Activated CD8-positive, alpha-beta memory T cell treated with anti-CD3 and anti-CD28 coated beads for 48 hours (primary cell): ENCODE measurements at places on chromosomes 6 and 20.

GRCh38 chr6:117933471-117933870 lies 26.4 kb downstream of the SLC35F1 start:
- no peak for DNase-seq

DNA sequence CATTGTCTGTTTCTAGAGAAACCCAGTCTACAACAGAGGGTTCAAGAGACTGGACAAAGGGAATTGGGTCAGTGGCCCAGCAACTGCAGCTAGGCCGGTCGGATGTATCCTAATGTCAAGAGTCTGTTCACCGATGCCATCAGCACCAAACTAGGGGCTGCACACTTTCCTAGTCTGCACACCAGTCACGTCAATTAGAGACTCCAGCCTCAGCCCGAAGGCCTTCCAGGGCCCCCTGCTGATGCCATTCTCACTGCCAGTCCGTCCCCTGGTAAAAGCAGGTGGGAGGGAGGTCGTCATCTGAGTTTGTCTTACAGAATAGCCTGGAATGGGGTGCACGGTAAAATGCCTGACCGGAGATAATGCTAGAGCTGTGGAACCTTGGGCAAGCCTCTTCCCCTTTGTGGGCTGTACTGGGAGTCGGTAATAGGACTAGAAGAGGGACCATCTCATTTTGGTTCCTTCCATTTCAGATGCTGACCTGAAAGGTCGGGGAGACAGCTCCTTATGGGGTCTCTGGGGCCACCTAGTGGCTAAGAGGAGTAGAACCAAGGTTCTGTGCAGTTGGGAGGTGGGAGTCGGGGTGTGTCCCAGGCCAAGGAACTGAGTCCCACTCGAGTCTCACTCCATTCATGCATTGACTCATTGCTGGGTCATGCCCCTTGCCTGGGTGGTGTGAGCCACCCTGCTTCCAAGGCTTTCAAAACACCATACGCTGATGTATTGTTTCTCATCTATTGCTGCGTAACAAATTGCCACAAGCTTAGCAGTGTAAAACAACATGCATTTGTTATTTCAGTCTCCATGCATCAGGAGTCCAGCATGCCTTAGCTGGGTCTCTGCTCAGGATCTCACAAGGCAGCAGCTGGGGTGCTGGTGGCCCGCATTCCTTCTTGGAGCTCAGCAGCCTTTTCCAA lies 5.1 kb downstream of the SOX12 start:
- DNase-seq = no peak

DNA sequence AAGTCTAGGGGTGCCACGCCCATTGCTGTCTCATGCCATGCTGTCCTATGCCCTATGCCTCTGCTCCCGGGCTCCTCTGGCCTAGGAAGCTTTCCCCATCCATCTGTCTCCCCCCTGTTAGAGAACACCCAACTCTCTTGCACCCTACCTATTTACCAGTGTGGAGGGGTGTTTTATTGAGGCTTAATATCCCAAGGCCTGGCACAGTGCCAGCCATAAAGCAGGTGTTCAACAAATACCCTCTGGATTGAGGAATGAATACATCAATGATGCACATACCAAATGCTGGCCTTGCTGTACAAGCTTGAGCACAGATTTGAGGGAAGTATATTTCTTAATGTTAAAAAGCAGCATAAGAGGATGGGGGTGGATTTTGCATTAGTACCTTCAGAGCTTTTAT lies 38.3 kb downstream of the METTL24 start:
- DNase-seq = no peak

DNA sequence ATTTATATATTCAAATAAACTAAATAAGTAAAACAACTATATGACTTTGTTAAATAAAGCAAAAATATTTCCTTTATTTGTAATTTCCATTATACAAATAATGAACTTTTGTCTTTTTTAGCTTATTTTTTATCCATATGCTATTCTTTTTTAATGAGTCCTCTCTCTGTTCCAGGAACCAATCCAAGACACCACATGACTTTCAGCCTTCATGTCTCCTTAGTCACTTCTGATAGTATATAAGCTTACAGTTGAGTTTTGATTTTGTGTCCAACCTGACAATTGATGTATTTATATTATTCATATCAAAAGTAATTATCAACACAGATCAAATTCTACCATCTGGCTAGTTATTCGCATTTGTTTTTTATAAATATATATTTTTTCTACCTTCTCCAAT lies 582.3 kb upstream of the GJE1 start:
- no peak for DNase-seq

GRCh38 chr6:52491203-52492069 lies 71.3 kb downstream of the EFHC1 start:
- no peak for DNase-seq

DNA sequence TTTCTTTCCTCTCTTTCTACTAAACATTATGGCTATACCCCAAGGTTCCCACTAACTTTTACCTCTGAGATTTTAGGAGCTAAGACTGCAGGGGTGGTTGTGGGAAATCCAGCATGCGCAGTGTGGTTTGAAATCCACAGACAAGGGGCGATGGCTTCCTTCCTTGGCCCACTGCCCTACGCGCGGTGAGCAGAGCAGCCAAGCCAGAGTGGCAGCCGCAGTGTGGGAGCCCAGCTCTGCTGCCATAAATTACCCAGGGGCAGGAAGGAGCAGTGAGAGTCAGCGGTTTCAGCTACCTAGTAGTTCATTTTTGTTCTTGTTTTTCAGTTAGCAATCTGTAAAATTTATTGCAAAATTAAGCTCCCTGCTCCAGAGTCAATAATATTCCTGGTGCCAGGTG lies 101.4 kb downstream of the BMP2 start:
- DNase-seq = no peak
